Activated naive CD4-positive, alpha-beta T cell treated with anti-CD3 and anti-CD28 coated beads, Interleukin-2, amount 50 U/mL, for 72 hours (primary cell): ENCODE measurements at places on chromosomes 6 and 20. TPM values are rescaled to one million over a fixed set of nuclear protein-coding genes. Genes with fewer than 3 reads are reported as not detected.

- DNase-seq, result no peak
Observed at GRCh38 chr6:53325785-53326184, 23.0 kb downstream of the ELOVL5 start.

- DNase-seq, result no peak
Observed at GRCh38 chr6:128078276-128078675, 177.4 kb upstream of the THEMIS start.

DNA sequence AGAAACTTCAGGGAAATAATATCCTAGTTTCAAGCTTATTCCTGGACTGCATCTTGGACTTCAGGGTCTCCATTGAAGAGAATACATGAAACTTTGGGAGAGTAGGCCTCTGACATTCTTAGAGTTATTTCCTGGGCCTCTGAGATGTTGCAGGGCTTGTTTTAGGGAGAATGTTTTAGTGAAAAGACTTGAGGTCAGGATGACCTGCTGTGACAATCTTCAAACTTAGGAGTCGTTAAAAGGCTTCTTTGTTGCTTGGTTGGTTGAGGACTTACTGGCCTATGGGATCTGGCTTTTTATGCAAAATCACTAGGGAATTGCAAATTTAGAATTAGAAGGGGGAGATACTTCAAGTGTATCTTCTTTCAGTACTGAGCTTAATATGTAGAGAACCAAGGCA is 613.2 kb upstream of the FLRT3 start:
- no peak for DNase-seq

GRCh38 chr6:145530454-145530853 is 204.9 kb downstream of the EPM2A start:
- no peak for DNase-seq

DNA sequence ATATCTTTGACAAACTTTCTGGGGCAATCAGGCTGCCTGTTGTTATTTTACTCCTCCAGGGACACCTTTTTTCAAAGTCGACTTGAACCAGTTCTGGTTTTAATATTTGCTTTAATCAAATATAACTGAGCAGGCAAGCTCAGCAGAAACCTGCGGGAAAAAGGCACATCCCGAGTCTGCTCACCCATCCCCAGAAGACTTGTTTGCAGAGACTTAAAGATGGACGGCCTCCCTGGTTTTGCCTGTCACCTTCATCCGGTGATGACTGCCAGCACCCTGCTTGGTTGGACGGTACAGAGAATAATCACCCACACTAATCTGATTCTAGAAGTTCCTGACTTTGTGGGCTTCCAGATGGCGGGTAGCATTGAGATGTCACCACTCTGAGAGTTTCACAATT is 36.8 kb downstream of the PPP1R3G start:
- no peak for DNase-seq

- DNase-seq, result no peak
Observed at GRCh38 chr6:122432816-122433215, 33.4 kb downstream of the HSF2 start.

- no peak for DNase-seq
Observed at GRCh38 chr20:35831971-35832370, 60.2 kb downstream of the PHF20 start.

- DNase-seq, result no peak
Observed at GRCh38 chr6:169234634-169235033, 19.0 kb downstream of the THBS2 start.

DNA sequence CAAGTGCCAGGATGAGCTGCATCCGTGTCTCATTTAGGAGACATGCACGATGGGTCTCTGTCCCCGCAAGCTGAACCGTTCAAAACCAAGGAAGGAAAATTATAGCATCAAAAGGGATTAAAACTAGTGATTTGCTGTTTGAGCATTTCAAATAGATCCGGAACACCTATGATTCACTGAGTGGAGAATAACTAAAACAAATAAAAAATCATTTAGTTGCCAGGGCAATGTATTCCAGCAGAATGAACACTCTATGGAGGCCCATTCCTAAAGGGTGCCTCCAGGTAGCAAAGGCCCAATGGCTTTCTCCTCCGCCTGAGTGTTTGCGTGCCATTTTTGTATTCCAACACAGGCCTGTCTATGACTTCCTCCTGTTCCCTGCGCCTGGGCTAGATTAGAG is 354.8 kb downstream of the ZFAND3 start:
- DNase-seq, result no peak

DNA sequence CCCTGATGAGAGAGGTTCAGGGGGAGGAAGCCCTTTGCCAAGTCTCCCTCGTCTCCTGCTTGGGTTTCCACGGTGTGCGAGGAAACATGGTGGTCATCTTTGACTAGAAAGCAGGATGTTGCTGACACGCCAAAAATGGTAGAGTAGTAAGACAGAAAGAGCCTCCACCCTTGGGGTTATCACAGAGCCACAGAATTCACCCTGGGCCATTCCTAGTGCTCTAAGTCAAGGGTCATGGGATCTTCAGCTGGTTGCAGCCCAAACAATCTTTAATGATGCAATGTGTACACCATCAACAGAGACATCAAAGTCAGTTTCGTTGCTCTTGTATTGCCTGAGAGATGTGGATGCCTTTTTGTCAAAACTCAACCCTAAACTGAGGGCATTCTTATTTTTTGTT is 201.9 kb downstream of the LY86 start:
- no peak for DNase-seq

- DNase-seq, result no peak
Observed at GRCh38 chr6:105688573-105688972, 285.7 kb upstream of the PREP start.

Gene HMGCLL1
- not detected for total RNA-seq

Gene AHCY
- total RNA-seq, result 211 TPM

Gene TBXT
- total RNA-seq, result not detected

Gene PSORS1C2
- total RNA-seq, result not detected
